Activated CD4-positive, alpha-beta T cell treated with anti-CD3 and anti-CD28 coated beads, Interleukin-2, amount 50 U/mL, for 24 hours (primary cell): ENCODE measurements at places on chromosomes 16 and 17.

GRCh38 chr16:66275775-66276428 lies 90.6 kb upstream of the CDH5 start:
- no peak for DNase-seq

DNA sequence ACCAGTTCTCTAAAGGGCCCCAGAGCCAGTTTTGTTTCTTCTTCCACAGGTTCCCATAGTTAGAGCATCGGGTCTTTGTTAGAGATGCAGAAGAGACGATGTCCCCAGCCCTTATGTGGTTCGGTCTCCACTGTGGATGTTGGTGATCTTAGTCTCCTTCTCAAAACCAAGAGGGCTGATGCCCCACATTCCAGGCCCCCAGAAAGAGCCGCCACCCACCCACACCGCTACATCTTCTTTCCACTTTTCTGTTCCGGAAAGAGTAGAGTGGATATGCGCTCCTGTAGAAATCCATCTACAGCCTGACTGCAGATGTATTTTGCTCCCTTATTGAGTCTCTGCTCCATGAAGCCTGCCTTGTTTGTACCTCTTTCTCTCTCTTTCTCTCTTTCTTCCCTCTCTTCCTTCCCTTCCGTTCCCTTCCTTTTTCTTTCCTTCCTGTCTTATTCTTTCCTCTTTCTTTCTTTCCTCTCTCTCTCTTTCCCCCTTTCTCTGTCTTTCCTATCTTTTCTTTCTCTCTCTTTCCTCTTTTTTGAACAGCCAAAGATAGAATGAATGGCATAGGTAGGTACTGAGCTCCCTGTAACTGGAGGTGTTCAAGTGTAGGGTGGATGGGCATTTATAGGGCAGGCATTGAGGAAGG lies 224.3 kb downstream of the SEC14L1 start:
- no peak for DNase-seq

DNA sequence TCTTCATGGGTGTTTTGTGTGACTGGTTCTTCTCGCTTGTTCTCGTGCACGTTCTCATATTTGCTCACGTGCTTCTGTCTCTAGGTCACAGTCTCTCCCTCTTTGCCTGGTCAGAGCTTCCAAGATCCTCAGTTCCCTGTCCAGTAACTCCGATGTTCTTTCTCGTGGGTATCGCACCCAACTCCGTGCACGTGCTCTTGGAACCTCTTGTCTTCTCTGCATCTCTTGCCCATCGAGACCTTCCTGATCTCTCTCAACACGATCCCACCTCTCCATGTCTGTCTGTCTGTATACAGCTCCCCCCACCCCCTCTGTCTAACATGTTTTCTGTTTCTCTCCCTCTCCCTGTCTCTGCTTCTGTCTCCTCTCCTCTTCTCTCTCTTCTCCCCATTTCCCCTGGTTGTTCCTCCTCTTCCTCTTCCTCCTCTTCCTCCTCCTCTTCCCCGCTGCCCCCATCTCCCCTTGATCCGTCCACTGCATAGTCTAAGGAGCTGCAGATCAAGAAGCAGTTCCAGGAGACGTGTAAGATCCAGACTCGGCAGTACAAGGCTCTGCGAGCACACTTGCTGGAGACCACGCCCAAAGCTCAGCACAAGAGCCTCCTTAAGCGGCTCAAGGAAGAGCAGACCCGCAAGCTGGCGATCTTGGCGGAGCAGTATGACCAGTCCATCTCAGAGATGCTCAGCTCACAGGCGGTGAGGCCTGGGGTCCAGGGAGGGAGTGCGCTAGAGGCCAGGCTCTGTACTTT lies 6.1 kb downstream of the HIRIP3 start:
- DNase-seq, result no peak

- DNase-seq, result no peak
Measured at GRCh38 chr17:45043813-45044540, 7.5 kb downstream of the DCAKD start.

GRCh38 chr17:35084987-35085386 lies 21.5 kb upstream of the RFFL start:
- DNase-seq, result no peak

- peak; percentile 71 for DNase-seq
Measured at GRCh38 chr17:42337442-42337841, 49.1 kb downstream of the STAT5A start.

DNA sequence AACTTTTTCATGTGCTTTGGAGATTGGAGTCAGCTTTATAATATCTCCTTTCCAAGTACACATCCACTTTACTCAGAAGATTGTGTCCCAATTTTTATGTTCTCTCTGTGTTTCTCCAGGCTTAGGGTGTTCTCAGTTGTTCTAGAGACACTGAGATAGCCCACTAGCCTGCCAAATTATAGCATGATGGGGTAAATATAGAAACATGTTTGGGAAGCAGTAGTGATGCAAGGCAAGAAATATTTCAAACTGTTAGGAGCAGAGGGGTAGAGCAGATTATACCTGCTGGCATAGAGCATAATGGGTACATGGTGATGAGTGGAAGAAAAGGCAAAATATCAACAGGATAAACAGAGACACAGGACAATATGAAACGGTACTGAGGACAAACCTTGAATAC lies 12.4 kb downstream of the SLFN11 start:
- no peak for DNase-seq

- no peak for DNase-seq
Measured at GRCh38 chr17:71870546-71870862, 250.3 kb upstream of the SOX9 start.

- DNase-seq, result no peak
Measured at GRCh38 chr16:77113835-77114234, 77.2 kb upstream of the MON1B start.

GRCh38 chr16:19481769-19482168 lies 40.1 kb downstream of the GDE1 start:
- DNase-seq, result no peak
